Endothelial cell (in vitro differentiated cells): ENCODE measurements at places on chromosomes 7 and 10. TPM values are rescaled to one million over a fixed set of nuclear protein-coding genes. Genes with fewer than 3 reads are reported as not detected.

GRCh38 chr7:21172800-21173199 is 255.1 kb upstream of the SP4 start:
- no peak for DNase-seq

GRCh38 chr7:90407484-90407821 is 4.2 kb downstream of the CLDN12 start:
- DNase-seq, result no peak

DNA sequence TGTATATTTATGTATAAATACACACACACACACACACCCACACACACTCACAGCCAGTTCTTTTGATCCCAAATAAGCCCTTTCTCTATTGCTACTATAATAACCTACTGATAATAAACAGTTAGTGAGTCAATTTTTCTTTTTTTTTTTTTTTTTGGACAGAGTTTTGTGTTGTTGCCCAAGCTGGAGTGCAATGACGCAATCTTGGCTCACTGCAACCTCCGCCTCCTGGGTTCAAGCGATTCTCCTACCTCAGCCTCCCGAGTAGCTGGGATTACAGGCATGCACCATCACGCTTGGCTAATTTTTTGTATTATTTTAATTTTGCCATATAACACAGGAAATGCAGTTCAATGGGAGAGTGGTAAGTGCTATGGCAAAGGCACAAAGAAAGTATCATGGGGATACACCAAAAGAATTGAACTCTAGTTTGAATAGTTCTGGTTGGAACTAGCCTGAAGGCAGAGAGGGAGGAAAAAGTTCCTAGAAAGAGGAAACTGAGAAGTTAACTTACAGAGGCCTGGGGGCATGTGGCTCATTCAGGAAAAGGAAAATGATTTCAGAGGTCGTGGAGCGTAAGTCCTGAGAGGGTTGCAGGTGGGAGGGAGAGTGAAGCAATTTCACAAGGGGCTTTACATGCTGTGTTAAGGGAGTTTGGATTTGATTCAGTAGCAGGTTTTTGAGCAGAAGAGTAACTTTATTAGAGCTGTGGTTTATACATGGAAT is 44.4 kb upstream of the JCAD start:
- no peak for DNase-seq

GRCh38 chr10:108852211-108852610 is 1071.1 kb downstream of the XPNPEP1 start:
- DNase-seq, result no peak

GRCh38 chr10:119256030-119256429 is 48.7 kb downstream of the GRK5 start:
- DNase-seq, result no peak

CPXM2 gene
- 0.33 TPM for total RNA-seq
